ENCODE measurements at places on chromosomes 4 and X.

DNA sequence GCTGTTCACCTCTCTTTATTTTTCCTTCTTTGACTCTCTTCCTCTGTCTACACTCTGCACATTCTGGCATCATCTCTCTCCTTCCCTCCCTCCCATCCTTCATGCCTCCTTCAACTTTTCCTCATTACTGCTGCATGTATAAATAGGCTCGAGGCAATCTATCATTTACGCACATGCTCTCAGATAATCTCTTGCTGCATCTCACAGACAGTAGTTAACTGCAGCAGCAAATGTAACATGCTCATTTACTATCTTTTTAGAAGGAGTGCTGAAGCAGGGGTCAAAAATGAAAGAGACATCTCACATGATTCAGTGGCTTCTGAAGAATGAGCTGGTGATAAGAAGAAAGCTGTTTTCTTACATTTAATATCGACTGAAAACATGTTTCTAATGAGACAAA is 127.7 kb downstream of the RASL11B start:
- DNase-seq, result no peak

- DNase-seq, result no peak
Measured at GRCh38 chr4:62901101-62901500, 1508.1 kb downstream of the TECRL start.

- no peak for DNase-seq
Measured at GRCh38 chr4:56806666-56807065, 14.8 kb downstream of the SPINK2 start.

- no peak for DNase-seq
Measured at GRCh38 chrX:19660604-19661255, 145.4 kb upstream of the MAP3K15 start.

GRCh38 chr4:40685300-40685699 is 55.6 kb upstream of the RBM47 start:
- no peak for DNase-seq

DNA sequence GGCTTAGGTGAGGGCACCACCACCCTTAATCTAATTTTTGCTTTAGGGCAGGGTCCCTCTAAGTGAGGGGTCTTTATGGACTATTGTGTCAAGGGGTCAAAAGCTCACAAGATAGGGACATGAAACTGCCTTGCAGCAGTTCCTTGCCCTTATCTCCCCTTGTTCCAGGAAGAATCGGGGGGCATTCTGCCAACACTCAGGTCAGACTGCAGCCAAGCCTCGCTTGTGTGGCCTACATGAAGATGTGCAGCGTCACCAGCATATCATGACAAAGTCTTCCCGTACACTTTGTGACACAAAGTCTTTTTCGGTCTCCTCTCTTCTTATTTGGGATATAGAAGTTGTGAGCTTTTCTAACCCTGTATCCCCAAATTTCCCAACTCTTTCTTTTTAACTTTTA is 17.5 kb upstream of the USP9X start:
- DNase-seq, result no peak

Measured in NCI-H187 (cell line).